ENCODE measurements at places on chromosomes 16 and 17. TPM values are rescaled to one million over a fixed set of nuclear protein-coding genes. Genes with fewer than 3 reads are reported as not detected.

GRCh38 chr16:24771132-24771778, 41.8 kb downstream of the TNRC6A start:
- no peak for DNase-seq

GRCh38 chr17:19534562-19535149, 1.0 kb downstream of the SLC47A1 start:
- DNase-seq, result no peak

DNA sequence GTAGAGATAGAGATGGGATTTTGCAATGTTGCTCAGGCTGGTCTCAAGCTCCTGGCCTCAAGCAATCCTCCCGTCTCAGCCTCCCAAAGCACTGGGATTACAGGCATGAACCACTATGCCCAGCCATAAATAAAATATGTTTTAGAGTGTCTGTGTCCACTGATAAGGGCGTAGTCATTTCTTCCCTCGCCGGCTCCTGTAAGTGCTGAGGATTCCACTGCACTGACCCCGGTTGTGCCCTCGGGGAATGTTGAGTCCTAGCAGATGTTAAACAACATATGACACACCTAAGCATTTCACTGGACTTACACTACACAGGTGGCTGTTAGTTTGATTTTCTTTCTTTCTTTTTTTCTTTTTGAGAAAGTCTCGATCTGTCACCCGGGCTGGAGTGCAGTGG, 5.6 kb upstream of the SHMT1 start:
- no peak for DNase-seq

- DNase-seq, result no peak
Observed at GRCh38 chr17:57366558-57367351, 110.4 kb downstream of the MSI2 start.

Gene SRCIN1
- 0.52 TPM for total RNA-seq

Gene TBC1D3E
- total RNA-seq, result not detected

Gene DNAJA3
- total RNA-seq, result 25.8 TPM

Gene TBC1D28
- total RNA-seq, result not detected

Gene PLCG2
- 10.1 TPM for total RNA-seq

Gene CDRT15L2
- total RNA-seq, result not detected

Gene ESRP2
- 10.1 TPM for total RNA-seq
